ENCODE measurements at places on chromosomes 3 and 15. TPM values are rescaled to one million over a fixed set of nuclear protein-coding genes. Genes with fewer than 3 reads are reported as not detected.

C3orf33 gene
- total RNA-seq = 2.2 TPM

ZNF80 gene
- not detected for total RNA-seq

HRG gene
- not detected for total RNA-seq

HEG1 gene
- total RNA-seq = 204 TPM

RHCG gene
- total RNA-seq = not detected

GRCh38 chr3:106004137-106004681 is 135.4 kb upstream of the CBLB start:
- no peak for DNase-seq
- H3K27ac ChIP-seq = no peak overlapping the region
- peak overlapping the region; percentile 43 for H3K4me3 ChIP-seq
- peaks cover 1% of the 10 kb centered on the region for H3K4me1 ChIP-seq
- no peaks in the 10 kb centered on the region for H3K36me3 ChIP-seq

- H3K4me1 ChIP-seq = no peaks in the 10 kb centered on the region
- no peaks in the 10 kb centered on the region for H3K36me3 ChIP-seq
- H3K4me3 ChIP-seq = no peak overlapping the region
- H3K27ac ChIP-seq = no peak overlapping the region
- no peaks in the 10 kb centered on the region for H3K27me3 ChIP-seq
- DNase-seq = peak; percentile 30
Measured at GRCh38 chr15:25182736-25183445, 228.1 kb downstream of the SNRPN start.

GRCh38 chr3:42651248-42652091 is 2.0 kb upstream of the ZBTB47 start:
- H3K4me1 ChIP-seq = peaks cover 2% of the 10 kb centered on the region
- H3K4me3 ChIP-seq = no peak overlapping the region
- H3K36me3 ChIP-seq = peaks cover 2% of the 10 kb centered on the region
- H3K27me3 ChIP-seq = no peaks in the 10 kb centered on the region
- peak; percentile 60 for DNase-seq
- H3K27ac ChIP-seq = peak overlapping the region; percentile 94

DNA sequence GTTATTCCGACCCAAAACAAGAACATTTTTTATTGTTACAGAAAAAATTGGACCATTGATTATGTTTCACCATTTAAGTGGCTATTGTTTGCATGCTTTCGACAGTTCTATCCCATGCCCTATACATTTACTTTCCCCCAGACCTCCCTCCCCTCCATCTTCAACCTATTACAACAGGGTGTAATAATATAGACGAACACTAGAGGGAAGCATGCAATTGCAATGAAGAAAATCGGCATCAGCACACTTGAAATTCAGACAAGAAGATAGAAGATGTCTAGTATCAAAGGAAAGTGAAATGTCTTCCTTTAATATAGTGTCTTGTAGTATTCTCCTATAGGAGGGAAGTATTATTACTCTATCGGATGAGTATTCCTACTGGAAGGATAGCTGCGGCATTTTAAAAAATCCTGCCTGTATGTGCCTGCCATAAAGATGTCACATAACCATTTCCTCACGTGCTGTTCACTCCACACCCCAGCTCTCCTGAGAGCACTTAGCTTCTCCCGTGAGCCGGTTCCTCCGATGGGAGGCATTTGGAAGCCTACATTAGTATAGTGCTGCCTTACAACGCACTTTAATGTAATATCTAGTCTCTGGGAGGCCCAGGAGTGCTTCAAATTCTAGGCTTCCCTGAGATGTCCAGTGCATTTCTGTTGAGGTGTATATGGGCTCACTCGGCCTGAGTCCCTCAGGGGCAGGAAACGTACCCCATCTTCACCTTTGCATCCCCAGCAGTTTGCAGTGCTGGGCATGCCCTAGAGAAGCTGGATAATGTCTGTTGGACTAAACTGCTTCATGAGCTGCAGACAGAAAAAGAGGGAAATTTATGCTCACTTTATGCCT is 17.8 kb upstream of the ERICH6 start:
- H3K27me3 ChIP-seq = no peaks in the 10 kb centered on the region
- no peaks in the 10 kb centered on the region for H3K4me1 ChIP-seq
- H3K36me3 ChIP-seq = no peaks in the 10 kb centered on the region
- no peak overlapping the region for H3K4me3 ChIP-seq
- no peak for DNase-seq
- no peak overlapping the region for H3K27ac ChIP-seq

- peaks cover 10% of the 10 kb centered on the region for H3K4me1 ChIP-seq
- DNase-seq = no peak
Measured at GRCh38 chr3:16460886-16461285, 52.6 kb downstream of the RFTN1 start.

- no peaks in the 10 kb centered on the region for H3K36me3 ChIP-seq
- H3K27ac ChIP-seq = no peak overlapping the region
- DNase-seq = no peak
- no peaks in the 10 kb centered on the region for H3K27me3 ChIP-seq
- no peaks in the 10 kb centered on the region for H3K4me1 ChIP-seq
Measured at GRCh38 chr15:58678683-58679082, 70.8 kb downstream of the ADAM10 start.

DNA sequence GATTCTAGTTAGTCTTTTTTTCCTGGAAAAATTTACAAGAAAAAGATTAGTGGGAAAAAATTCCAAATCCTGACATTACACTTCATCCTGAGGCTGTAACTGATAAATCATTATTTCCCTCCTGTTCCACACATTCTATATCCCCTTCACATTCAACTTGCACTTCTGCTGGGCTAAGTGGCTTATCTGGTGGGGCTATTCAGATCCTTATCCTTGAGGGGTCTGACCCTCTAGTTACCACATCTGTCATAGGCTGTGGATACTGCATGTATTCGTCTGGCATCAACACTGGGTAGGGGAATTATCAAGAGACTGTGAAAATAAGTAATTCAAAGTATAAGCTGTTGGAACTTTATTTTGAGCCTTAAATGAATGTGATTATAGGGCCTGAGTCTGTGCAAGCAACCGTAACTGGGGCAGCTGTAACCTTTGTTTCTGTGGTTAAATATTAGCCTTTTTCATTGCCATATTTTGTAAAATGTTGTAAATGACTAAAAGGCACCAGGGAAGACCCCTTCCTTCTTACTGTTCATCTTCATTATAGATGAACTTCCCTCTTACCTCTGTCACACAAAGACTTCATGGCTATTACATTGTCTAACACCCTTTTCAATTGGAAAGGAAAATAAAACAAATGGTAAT is 28.0 kb upstream of the TEX9 start:
- H3K4me1 ChIP-seq = no peaks in the 10 kb centered on the region
- no peak overlapping the region for H3K27ac ChIP-seq
- DNase-seq = no peak
- H3K27me3 ChIP-seq = no peaks in the 10 kb centered on the region
- H3K4me3 ChIP-seq = no peak overlapping the region

GRCh38 chr3:175484666-175485065 is 625.5 kb downstream of the NAALADL2 start:
- no peaks in the 10 kb centered on the region for H3K27me3 ChIP-seq
- no peak for DNase-seq
- no peaks in the 10 kb centered on the region for H3K36me3 ChIP-seq
- no peak overlapping the region for H3K27ac ChIP-seq

GRCh38 chr3:116216761-116217160 is 228.5 kb downstream of the LSAMP start:
- no peaks in the 10 kb centered on the region for H3K27me3 ChIP-seq
- H3K36me3 ChIP-seq = no peaks in the 10 kb centered on the region
- no peak overlapping the region for H3K27ac ChIP-seq
- DNase-seq = no peak

DNA sequence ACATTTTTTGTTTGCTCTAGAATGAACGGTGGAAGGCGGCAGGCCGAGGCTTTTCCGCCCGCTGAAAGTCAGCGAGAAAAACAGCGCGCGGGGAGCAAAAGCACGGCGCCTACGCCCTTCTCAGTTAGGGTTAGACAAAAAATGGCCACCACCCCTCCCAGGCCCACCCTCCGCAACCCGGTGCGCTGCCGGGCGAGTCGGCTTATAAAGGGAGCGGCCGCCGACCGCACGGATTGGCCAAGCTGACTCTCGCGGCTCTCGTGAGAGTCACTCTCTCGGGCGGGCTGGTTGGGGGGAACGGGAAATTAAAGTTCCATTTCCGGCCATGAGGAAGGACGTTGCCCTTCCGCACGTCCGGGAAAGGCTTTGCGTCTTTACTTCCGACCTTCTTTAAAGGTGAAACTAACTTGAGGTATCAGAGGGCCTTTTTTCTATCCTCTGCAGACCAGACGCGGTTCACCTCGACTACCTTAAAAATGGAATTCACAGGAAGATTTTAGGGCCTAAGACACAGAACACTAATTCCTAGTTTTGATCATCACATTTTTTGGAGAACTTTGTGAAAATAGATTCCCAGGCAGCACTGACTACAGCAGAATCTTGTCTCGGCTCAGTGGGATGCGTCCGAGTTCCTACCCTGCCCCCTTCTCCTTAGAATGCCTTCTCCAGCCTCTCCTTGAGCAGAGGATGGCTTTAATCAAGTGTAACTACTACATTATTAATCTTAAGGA is at the start of gene TERC:
TERC (minus strand) TSS at position 179 of the 731 bp plus-strand sequence.
- DNase-seq = peak; percentile 97
- H3K27me3 ChIP-seq = no peaks in the 10 kb centered on the region
- H3K36me3 ChIP-seq = no peaks in the 10 kb centered on the region
- peak within 1 kb of the TSS; percentile 96 for H3K4me3 ChIP-seq
- H3K27ac ChIP-seq = peak within 1 kb of the TSS; percentile 99

GRCh38 chr3:99413504-99413903 is 224.9 kb upstream of the COL8A1 start:
- no peak overlapping the region for H3K27ac ChIP-seq
- H3K36me3 ChIP-seq = no peaks in the 10 kb centered on the region
- no peak overlapping the region for H3K4me3 ChIP-seq

- no peaks in the 10 kb centered on the region for H3K4me1 ChIP-seq
- H3K27ac ChIP-seq = no peak overlapping the region
- no peak overlapping the region for H3K4me3 ChIP-seq
- peaks cover 3% of the 10 kb centered on the region for H3K27me3 ChIP-seq
Measured at GRCh38 chr15:52710050-52710707, 31.0 kb upstream of the ATOSA start.
